GF-D8 (cell line): ENCODE measurements at places on chromosomes 2 and 18.

DNA sequence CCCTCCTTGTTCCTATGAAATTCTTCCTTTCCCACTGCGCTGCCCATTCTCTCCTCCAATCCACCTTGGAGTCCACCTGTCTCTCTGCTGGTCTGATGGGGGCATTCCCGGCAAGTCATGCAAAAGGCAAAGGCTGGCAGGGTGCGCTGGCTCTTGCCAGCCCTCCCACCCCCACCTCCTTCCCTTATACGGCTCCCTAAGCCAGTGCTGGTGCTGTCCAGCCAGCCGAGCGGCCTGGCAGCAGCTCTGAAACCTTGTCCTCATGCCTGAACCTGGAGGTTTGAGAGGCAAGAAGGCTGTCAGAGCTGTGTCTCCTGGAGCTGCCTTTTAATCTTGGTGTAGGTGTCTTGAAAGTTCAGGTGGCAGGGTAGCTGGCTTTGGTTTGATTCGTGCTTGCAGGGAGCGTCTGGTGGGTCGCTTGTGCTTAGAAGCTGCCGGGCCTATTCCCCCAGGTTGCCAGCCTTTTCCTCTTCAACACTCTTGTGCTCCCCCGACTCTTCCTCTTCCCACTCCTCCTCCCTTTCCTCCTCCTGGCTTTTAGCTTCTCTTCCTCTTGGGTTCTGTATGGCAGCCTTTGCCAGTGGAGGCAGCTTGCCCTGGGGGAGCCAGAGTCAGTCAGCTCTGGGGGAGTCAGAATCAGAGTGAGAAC is 748 bp downstream of the LIPG start:
- DNase-seq: no peak

DNA sequence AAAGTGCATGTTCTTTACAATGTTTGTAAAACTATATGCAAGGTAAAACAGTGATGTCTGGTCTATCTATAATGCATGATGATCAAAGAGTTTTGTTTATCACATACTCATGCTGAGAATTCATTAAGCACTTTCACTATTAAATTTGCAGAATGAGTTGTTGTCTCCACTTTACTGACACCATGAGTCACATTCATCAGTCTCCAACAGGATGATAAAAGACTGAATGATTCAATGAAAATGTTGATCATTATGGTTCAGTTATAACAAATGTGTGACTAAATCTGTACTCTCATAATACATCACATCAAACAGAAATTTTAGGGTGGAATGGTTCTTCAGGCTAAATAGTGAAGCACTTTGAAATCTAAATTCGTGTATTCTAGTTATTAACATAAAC is 129.0 kb downstream of the ERBB4 start:
- no peak for DNase-seq

DNA sequence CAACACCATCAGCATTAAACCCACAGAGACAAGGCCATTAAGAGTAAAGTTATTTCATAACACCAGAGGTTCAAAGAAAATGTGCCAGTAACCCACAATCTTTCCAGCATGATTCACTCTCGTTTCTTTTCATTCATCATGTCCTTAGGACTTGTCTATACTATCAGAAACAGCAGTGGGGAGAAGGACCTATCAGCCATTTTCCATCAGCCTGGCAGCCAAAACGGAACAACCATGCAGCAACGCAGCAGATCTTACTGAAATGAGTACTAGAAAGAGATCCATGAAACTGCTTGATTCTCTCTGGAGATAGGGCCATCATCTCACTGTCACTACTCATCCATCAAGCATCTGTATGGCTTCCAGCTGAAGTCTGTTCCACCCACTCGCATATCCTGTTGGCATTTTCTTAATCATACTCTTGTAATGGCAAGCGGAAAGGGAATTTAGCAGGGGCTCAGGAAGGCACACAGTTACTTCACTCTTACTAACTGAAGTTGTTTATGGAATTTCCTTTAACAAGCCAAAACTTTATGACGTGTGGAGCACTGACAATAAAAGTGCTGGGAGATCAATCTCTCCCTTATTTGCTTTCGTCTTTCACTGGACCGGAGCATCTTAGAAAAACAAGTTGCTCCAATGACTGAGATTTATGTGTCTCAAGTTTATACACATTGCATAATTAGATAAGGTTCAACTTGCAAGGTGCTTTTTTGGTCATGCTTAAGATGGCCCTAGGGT is 69.7 kb downstream of the EPHA4 start:
- no peak for DNase-seq

DNA sequence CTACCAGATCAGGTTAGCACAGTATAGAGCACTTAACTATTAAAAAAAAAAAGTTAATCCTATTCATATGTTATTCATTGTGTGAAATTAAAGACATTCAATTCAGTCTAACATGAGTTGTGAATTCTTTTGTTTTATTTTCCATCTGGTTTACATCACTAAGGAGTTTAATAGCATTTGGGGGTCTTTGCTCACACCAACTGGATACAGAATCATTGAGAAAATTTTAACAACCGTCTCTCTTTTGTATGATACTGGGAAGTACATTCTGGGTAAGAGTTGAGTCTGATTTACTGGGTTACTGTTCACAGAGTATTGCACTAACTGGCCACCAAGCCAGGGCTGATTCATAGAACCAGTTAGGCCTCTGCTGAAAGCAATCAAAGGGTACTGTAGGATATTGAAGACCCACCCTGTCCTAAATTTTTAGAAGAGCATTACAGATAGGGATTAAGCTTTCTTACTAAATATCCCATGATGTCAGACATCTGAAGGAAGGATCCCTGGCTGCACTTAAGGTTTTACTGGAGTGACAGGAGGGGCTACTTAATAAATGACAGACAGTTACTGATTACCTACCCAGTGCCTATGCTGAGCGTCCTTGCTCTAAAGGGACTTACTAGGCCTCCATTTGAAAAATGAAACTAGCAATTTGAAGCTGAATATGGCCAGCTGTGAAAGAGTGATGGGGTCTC is 387.9 kb downstream of the SETBP1 start:
- DNase-seq: no peak

DNA sequence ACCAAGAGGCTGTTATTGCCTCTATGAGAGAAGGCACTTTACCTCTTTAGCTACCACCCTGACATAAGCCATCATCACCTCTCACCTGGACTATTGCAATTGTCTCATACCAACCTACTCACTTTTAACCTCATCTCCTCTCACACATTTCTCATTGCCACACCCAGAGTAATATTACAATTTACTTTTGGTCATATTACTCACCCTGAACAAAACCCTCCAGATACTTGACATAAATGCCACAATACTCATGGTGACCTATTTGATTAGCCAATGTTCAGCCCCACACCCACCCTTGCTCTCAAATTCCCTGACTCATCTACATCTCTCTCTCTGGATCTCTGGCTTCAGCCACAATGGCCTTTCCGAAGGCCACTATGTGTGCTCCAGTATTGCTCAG is 90.9 kb upstream of the CDH7 start:
- no peak for DNase-seq

DNA sequence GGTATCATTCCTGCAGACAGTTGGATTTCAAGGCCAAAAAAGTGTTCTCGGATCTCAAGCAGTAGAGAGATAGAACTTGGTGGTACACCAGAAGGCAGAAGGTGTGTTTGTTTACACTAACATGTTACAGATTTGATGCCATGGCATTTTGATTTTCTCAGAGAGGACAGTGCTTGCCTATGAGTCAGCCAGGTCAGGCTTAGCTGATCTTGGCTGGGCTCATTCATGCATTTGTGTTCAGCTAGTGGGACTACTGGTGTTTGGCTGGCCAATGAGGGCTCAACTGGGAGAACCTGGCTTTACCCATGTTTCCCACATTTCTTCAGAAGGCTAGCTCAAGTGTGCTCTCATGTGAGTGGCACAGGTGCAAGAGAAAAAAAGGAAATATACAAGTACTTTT is 162.0 kb downstream of the C1D start:
- DNase-seq: no peak

- no peak for DNase-seq
Observed at GRCh38 chr2:112784199-112785189, at the start of gene IL1A. TSS of gene IL1A (minus strand) at chr2:112784493. CDS start at chr2:112783770, 723 bp downstream.

DNA sequence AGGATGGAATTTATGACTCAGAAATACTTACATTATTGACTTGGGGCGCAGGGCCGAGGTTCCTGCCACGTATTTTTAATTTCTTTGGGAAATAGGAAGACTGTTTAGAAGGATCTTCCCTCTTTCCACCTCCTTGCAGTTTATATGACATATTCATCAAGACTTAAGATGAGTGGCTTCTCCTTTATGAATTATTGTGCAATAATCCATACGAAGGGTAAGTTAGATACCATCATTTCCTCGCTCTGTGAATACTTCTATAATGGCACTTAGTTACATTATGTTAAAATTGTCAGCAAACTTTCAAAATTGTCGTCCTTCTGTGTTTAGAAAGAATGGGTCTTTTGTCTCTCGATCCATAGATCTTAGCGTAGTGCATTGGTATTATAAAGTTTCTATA is 328.8 kb upstream of the UBE2E3 start:
- DNase-seq: no peak

DNA sequence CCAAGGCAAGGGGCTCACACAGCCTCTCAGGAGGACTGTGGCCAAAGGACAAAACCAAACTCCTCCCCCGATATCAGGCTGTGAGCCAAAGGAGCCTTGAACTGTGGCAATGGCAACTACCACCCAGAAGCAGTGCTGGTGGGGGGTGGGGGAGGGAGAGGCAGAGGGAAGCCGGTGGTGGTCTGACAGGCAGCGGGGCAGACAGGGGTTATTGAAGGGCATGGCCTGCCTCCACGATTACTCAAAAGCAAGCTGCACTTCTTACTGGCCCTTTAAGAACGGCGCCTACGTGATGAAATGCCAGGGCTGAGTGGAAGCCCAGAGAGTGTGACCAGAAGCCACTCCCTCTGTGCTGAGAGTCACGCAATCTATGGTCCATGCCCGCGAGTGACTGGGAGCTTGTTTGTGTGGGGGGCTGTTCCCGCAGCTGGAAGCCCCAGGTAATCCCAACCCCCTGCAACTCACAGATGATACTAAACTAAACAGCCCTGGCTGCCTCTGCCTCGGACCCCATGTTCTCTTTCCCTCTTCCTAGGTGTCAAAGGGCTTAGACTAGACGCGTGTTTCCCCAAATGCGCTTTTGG is 128.2 kb upstream of the CXCR4 start:
- no peak for DNase-seq

GRCh38 chr2:27798948-27799645 is 27.6 kb downstream of the MRPL33 start:
- DNase-seq: no peak

GRCh38 chr18:77081390-77081778 is 51.2 kb downstream of the MBP start:
- peak; percentile 95 for DNase-seq

GRCh38 chr2:23037596-23037995 is 347.4 kb upstream of the KLHL29 start:
- DNase-seq: no peak

- DNase-seq: no peak
Observed at GRCh38 chr18:22641958-22642357, 224.2 kb upstream of the CTAGE1 start.

DNA sequence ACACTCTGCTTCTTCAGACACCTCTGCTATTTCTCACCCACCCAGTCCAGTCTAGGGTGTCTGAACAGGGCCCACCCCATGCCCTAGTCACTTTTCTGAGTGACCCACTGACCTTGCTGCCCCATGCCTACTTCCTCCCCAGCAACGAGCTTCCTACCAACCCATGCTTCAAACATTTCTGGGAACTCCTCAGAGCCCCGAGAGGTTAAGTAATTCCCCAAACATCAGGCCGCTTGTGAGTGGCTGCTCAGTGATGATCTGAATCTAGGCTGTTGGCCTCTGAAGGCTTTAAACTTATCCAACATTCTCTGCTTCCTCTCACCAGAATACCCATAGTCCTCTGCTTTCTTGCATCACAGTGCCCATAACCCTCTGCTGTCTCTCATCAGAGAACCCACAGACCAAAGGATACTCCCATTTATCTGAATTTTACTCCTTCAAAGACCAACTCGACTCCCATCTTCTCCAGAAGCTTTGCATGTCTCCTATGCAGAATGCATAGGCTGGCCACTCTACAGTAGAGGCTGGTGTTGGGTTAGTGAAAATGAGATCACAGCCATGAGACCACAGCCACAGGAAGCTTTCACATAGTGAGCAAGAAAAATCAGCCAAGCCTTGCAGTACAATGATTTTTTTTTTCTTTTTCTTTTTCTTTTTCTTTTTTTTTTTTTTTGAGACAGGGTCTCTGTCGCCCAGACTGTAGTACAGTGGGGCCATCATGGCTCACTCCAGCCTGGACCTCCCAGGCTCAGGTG is 309.5 kb upstream of the LYPD1 start:
- no peak for DNase-seq

GRCh38 chr18:8705961-8706790 is 820 bp downstream of the MTCL1 start:
- no peak for DNase-seq

DNA sequence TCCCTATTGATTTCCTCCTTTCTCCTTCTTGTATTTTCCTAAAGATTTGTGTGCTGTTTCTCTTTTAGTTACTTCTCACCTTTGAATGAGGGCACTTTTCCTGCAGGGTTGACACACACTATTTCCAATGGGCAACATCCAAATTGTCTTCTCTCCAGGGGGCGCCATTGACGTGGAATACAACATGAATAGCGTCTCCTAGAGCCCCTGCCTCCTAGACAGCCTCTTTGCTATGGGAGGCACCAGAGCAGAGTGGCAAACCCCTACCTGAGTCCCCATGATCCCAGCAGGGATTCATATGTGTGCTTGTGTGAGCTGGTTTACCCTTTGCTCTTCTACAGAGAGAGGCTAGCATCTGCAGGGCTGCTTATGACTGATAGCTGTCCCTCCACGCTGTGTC is 61.3 kb upstream of the ITSN2 start:
- no peak for DNase-seq

DNA sequence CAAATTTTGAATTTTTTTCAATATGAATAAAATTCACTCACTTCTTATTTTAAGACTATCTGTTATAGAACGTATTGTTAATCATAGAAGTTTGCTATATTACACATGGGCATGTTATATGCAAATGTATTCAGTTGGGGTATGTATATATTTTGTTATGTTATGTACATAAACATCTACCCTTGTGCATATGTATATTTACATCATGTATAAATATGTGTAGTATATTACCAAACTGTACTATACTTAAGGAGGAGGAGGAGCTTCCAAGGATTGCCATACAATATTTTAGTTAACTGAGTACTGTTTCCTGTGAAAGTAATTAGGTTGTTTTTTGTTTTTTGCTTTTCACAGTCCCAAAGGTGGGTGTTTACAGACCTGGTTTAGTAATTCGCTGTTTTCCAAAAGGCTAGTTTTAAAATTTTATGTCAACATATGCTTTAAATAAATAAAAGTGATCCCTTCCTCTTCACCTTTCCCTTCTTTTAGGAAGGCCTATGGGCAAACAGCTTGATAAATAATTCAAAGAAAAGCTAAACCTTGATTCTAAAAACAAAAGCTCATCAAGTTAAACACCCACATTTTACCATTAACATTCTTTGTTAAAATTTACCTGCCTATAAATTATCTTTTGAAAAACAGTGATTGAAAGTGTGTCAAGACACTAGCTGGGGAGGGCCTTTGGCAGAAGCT is 12.9 kb upstream of the POU3F3 start:
- DNase-seq: no peak
